ENCODE measurements at places on chromosomes 3 and 15. TPM values are rescaled to one million over a fixed set of nuclear protein-coding genes. Genes with fewer than 3 reads are reported as not detected.

DNA sequence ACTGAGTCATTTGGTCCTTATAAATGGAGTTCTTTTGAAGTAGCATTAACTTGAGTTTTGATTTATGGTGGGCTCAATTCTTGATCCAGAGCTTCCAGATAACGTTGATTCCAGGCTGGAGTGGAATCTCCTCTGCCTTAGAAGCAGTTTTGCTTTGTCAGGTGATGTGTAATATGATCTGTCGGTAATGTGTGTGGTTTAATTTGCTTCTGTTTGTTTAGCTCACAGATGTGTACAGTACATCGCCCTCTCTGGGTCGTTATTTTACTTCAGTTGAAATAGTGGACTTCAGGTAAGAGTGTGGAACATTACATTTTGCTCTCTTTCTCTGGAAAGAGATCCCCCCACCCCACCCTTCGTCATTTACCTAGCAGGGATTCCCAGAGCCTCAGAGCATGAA, 23.1 kb downstream of the C3orf52 start:
- H3K27ac ChIP-seq = no peak overlapping the region
- DNase-seq = no peak
- H3K4me1 ChIP-seq = peaks cover 6% of the 10 kb centered on the region

GRCh38 chr15:35740761-35741160, 194.8 kb upstream of the DPH6 start:
- H3K27me3 ChIP-seq = no peaks in the 10 kb centered on the region
- no peak overlapping the region for H3K27ac ChIP-seq
- no peak for DNase-seq
- H3K4me1 ChIP-seq = peaks cover 16% of the 10 kb centered on the region

DNA sequence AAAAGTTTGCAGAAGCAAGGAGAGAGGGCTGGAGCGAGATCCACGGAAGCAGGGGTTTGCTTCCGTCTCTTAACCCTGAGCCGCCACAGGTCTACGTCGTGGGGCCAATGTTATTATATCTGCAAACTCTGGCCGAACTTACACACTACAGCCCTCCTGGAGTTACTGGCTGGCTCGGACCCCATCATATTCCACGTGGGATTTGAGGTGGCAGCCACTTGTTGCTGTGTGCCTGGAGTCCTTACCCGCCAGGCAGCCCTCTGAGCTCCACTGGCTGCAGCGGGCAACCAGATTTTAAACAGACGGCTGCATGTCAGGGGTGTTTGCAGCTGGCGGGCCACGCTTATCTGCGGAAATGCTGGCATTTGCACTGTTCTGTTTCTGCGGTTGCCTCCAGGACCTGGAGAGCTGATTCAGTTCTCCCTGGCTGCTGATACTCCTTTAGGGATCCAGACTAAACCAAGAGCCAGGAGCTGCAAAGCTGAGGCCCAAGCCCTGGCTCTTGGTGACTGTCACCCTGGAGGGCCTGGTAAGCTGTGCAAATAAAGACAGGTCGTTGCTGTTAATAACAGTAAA, 34.7 kb downstream of the TM2D3 start:
- DNase-seq = no peak
- no peaks in the 10 kb centered on the region for H3K36me3 ChIP-seq
- no peak overlapping the region for H3K4me3 ChIP-seq
- H3K27me3 ChIP-seq = no peaks in the 10 kb centered on the region
- H3K4me1 ChIP-seq = peaks cover 12% of the 10 kb centered on the region
- no peak overlapping the region for H3K27ac ChIP-seq

DNA sequence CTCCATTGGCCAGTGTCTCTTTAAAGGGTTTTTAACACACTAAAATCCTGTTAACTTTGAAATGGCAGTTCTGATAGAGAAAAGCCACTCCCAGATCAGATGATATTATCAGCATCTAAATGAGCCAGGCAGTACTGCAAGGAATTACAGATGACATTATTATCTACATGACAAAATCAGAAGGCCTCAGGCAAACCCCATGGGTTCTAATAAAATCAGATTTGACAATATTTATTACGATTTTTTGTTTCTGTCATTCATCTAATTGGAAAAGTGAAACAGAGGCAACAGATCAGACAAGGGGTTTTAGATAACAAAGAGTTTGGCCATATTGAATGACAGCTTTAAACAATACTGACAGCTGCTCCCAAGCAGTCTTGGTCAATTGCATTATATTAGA, 112.7 kb downstream of the FEZF2 start:
- no peak overlapping the region for H3K27ac ChIP-seq
- DNase-seq = no peak
- no peaks in the 10 kb centered on the region for H3K36me3 ChIP-seq
- H3K4me3 ChIP-seq = no peak overlapping the region
- H3K4me1 ChIP-seq = no peaks in the 10 kb centered on the region
- no peaks in the 10 kb centered on the region for H3K27me3 ChIP-seq

The HDDC3 gene
- total RNA-seq = 20.9 TPM

All from PC-9 (cell line).